Stimulated activated CD8-positive, alpha-beta memory T cell treated with anti-CD3 and anti-CD28 coated beads, Interleukin-15, amount 100 ng/mL, for 24 hours (primary cell): ENCODE measurements at places on chromosomes 12 and 14.

- no peak for DNase-seq
Measured at GRCh38 chr12:109423392-109423791, 53.7 kb downstream of the KCTD10 start.

- DNase-seq: no peak
Measured at GRCh38 chr12:3950714-3951320, 77.6 kb upstream of the PARP11 start.

DNA sequence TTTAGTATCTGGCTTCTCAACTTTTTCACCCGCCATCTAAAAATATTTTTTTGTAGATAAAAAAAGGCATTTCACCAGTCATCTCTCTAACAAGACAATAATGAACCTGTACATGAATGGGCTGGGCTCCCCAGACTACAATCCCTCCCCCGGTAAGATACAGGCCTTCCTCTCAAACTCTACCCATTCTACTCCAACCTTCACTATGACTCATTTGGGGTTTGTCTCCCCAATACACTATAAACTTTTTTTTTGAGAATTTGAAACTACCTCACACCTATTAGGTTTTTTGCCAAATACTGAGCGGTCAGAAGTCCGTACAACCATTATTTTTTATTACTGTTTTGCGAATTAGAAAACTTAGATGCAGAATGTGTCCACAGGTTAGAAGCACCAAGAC, 784 bp downstream of the RPL6 start:
- DNase-seq: no peak

GRCh38 chr12:102232036-102232435, 34.4 kb upstream of the PMCH start:
- DNase-seq: no peak
